ENCODE measurements at places on chromosomes 6 and 20. TPM values are rescaled to one million over a fixed set of nuclear protein-coding genes. Genes with fewer than 3 reads are reported as not detected.

Gene EBF4
- total RNA-seq = 10.5 TPM

Gene KPNA5
- total RNA-seq = 6.3 TPM

Gene FNDC1
- not detected for total RNA-seq

Gene HSPA12B
- total RNA-seq = not detected

Gene LY6G5C
- 4.6 TPM for total RNA-seq

Gene CPNE5
- 2.1 TPM for total RNA-seq

Gene SRSF12
- total RNA-seq = 0.09 TPM

Gene ASIP
- not detected for total RNA-seq

Gene TAF8
- total RNA-seq = 41.9 TPM

Gene RIPOR3
- total RNA-seq = not detected

Gene RBM24
- total RNA-seq = not detected

Gene TRAPPC3L
- not detected for total RNA-seq

Gene HLA-DOB
- total RNA-seq = 3.6 TPM

Gene TCEA2
- total RNA-seq = 49.0 TPM

Gene BICRAL
- 14.2 TPM for total RNA-seq

Gene SFTA2
- total RNA-seq = not detected

Gene IRAK1BP1
- 2.3 TPM for total RNA-seq

Gene SPEF1
- total RNA-seq = not detected

Gene COL10A1
- total RNA-seq = not detected

Gene LHFPL5
- not detected for total RNA-seq

Gene INSM1
- total RNA-seq = 31.5 TPM

Gene ALDH5A1
- total RNA-seq = 11.4 TPM

Gene PAK5
- not detected for total RNA-seq

All from activated T-helper 2 cell treated with anti-CD3 and anti-CD28 coated beads, Interferon-gamma antibody, Interleukin-2, Interleukin-4, amounts not matched to agents 10 μg/mL and 5 μg/mL and 100 μg/mL, durations not matched to agents 14 hours and 24 hours and 36 hours (primary cell).